ENCODE measurements at places on chromosomes 1 and 21.
A peak's percentile ranks its signal among the peaks of the same experiment; 100 is the strongest.

- no peak for DNase-seq
Measured at GRCh38 chr21:38042246-38042645, 126.0 kb upstream of the KCNJ6 start.

DNA sequence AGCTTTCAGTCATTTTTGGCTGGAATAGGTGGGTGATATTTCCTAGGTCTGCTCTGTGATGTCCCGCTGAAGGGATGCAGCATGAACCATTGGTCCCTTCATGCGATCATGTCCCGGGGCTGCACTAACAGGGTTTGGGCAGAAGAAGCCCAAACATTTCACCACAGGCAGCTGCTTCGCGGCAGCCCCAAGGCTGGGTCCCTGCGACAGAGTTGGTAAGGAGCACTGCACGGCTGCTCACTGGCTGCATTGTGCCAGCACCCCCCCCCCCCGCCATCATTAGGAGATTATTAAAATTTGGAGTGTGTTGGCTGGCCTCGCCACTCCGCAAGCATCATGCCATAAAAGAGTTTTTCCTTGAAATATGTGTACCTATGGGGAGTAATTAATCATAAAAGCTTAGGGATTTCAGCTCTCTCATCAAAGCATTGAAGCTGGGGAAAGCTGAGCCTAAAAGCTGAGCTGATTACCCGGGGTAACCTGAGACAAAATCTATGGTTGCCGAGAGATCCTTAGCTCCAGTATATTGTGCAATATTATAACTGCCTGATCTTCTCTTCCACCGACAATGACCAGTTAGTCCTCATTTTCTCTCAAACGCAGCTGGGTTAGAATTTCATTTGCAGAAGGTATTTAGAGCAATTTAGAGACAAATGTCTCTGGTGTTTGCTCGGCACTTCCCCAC lies 62.5 kb downstream of the PEX14 start:
- DNase-seq = no peak

GRCh38 chr1:2914702-2915101 lies 106.6 kb upstream of the ACTRT2 start:
- no peak for DNase-seq

- DNase-seq = no peak
Measured at GRCh38 chr1:5951846-5952410, 40.3 kb downstream of the NPHP4 start.

DNA sequence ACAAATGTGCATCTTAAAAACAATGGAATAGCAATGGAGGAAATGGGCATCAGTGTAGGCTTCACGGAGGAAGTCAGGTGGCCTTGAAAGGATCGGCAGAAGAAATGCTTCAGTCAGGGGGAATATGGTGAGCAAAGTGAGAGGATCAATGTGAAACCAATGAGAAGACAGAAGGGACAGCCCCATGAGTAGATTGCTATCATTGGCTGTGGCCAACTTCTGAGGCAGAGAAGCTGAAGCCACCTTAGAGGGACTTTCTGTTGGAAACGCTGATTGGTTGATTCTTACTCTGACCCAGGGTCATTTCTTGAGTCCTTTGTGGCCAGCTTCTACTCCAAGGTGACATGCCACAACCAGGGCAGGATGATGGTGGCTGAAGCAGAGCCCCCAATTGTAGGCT lies 130.7 kb upstream of the ZNF648 start:
- no peak for DNase-seq

DNA sequence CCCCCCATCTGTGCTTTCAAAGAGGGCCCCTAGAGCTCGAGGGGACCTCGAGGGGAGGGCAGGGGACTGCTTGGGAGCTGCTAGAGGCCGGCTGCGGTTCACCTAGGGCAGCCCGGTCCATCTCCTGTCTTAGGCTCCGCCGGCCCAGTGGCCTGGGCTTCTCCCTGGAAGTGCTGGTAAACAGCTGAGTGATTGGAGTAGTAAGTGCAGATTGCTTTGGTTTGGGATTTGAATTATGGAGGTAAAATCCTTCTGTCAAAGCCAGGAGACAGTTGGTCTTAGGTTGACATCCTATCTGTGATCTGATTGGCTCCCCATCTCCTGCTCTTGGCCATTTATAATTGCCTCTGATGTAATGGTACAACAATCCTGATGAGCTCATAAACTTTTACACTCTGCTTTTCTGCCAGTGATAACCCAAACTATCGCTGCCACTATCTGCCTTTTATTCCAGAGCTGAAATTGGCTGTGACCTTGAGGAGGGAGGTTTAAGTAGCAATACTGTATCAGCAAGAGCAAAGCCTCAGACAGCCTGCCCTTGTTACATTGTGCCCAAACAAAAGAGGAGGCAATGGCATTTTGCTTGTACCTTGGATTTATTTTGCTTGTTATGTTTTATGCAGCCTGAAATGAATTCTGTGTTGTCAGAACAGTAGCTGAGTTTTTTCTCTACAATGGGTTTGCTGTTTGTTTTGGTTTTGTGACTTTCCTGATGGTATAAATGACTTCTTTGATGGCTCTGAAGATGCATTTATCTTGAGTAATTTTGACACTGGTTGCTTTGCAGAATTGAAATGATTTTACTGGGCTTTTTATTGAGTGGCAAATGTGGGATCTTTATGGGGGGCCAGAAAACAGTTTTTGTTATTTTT lies 2.4 kb downstream of the ARID1A start:
- peak; percentile 91 for DNase-seq

- no peak for DNase-seq
Measured at GRCh38 chr1:61486783-61487536, 238.0 kb downstream of the TM2D1 start.

DNA sequence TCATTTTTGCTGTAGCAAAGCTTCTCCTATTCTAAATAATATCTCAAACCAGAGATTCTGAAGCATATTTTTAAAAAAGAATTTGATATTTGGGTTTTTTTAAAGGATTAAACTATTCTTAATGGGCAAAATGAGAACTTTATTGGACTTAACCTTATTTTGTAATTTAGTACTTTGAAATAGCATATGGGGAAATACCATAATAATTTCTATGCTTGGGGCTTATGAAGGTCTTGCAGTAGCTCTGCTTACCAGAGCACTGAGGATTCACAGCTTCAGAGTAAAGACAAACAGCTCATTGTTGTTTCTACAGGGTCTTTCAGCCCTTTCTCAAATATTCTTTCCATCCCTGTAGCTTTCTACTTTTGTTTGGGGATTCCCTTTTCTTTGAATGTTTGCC lies 111.2 kb upstream of the ZNF648 start:
- no peak for DNase-seq

DNA sequence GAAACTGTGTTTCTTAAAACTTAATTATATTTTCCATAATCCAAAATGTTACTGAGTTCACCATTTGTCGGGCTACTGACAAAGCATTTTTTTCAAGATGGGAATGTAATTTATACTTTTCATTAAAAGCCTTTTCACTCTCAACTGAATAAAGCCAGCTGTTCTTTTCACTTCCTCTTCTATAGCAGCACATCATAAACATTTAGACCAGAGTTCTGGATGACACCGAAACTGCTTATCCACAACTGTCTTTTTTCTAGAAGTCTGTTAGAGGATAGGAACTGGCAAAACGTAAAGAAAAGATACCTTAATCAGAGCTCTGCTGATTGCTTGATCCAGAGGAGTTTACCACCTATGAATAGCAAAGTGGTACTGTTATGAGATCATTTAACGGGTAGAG lies 594.7 kb downstream of the ADGRL2 start:
- no peak for DNase-seq

DNA sequence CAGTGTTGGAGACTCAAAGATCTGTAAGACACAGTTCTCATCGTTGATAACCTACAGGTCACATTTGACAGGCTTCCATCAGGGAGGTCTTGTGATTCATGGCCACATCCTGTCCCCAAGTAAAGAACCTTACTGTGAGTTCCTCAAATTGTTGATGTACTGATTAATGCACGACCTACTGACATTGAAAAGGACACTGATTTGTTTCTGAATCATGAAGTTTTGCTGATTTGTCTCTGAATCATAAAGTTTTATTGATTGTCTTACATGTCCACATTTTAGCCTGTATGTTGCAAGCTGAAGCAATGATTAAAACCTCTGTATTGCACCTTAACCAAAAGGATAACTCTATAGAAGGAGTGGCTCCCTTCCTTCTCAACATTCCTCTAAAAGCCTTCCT lies 476.3 kb upstream of the RUNX1 start:
- no peak for DNase-seq

GRCh38 chr1:112396653-112397471 lies 848 bp downstream of the CTTNBP2NL start:
- no peak for DNase-seq

DNA sequence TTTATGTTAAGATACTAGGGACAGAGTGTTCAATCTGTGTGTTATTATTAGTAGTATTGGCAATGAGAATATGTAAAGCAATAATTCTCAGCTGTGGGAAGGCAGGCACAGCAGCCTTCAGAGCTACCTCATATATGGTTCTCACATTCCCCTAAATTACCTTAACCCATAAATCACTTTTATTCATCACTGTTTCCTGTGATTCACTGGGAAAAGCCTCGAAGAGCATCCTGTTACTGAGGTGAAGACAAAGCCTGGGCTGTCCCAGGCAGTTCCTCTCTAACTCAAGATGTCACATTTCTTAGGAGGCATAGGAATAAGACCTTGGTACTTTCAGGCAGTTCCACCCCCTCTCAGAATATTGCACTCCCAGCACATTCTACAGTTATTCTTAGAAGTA lies 965.7 kb downstream of the NCAM2 start:
- no peak for DNase-seq

DNA sequence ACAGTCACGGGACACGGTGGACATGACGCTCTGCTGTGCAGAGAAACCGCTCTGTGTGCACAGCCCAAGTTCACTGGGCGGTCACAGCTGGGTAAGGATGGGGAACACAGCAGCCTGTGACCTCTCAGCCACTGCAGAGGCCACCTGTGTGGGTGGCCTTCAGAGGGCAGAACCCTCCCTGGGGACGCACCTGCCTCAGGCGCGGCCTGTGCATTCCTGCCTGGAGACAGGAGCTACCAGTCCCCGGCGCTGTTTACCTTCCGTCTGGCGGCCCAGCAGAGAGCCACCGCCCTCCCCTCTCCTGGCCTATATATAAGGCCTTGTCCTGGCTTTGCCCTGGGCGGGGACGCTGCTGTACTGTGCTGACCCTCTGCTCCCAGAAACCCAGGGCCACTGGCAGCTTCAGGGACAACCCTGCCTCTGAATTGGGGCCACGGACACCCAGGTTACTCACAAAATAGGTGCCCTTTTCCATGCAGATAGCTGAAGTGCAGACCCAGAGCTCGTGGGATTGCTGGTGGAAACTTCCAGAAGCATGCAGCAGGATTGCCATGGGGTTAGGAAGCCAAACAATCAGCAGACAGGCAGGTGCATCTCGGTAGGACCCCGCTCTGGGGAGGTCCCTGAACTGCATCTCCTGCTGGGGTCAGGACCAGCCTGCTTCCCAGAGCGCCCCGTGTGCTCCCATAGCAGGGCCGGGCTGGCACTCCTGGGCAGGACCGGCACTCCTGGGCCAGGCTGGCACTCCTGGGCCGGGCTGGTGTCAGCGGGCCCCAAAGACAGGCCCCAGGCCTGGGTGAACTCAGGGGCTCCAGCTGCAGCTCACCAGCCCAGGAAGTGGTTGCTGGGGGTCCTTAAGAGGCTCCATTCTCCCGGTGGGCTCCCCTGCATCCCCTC lies 83.6 kb downstream of the SIK1 start:
- no peak for DNase-seq

DNA sequence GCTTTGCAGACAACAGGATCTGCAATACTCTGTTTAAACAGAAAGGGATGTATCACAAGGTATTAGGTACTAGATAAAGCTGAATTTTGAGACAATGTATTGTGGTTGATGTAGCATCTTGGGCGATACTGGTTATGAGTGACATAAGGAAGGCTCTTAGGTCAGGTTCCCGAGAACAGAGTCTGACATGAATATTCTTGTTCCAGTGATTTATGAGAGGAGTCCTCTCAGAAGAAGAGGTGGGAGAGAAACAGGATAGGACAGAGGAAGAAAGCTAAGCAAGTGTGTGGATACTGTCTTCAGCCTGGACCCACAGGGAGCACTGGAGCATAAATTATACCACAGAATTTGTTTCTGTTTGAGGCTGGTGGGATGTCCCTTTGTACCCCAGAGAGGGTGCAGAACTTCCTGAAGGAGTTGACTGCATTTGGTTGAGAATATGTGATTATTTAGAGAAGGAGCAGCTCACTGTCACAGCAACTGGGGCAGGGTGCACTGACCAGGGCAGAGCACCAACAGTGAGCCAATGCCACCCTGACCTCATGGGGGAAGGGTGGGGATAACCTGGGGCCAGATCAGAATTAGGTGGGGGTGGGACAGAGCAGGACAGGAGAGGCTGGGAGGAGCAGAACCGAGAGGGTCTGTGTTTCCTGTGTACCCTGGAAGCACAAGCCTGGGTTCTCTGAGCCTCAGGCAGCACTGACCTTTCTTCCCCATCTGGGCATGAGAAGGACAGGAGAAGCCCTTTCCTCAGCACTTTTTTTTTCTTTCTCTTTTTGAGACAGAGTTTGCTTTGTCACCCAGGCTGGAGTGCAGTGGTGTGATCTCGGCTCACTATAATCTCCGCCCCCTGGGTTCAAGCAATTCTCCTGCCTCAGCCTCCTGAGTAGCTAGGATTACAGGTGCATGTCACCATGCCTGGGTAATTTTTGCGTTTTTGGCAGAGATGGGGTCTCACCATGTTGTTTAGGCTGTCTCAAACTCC lies 36.3 kb upstream of the SLC6A9 start:
- no peak for DNase-seq

GRCh38 chr1:158527190-158527815 lies 26.9 kb downstream of the OR6Y1 start:
- no peak for DNase-seq

DNA sequence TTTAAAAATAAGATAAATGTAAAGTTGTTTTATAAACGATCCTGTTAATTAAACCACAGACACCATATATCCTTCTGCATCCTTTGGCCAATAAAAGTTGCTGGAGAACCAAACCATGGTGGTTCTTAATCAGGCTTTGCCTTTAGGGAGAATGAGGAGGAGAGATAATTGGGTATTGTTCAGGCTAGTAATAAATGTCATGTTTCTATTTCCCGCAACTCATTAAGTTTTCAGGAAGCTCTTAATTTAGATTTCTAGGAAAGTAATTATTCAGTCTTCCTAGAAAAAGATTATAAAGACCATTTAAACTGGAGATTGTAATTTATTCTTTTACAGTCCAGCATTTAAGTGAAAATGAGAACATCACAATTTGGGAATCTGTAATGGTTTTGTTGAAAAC lies 34.5 kb downstream of the RAB4A start:
- no peak for DNase-seq

DNA sequence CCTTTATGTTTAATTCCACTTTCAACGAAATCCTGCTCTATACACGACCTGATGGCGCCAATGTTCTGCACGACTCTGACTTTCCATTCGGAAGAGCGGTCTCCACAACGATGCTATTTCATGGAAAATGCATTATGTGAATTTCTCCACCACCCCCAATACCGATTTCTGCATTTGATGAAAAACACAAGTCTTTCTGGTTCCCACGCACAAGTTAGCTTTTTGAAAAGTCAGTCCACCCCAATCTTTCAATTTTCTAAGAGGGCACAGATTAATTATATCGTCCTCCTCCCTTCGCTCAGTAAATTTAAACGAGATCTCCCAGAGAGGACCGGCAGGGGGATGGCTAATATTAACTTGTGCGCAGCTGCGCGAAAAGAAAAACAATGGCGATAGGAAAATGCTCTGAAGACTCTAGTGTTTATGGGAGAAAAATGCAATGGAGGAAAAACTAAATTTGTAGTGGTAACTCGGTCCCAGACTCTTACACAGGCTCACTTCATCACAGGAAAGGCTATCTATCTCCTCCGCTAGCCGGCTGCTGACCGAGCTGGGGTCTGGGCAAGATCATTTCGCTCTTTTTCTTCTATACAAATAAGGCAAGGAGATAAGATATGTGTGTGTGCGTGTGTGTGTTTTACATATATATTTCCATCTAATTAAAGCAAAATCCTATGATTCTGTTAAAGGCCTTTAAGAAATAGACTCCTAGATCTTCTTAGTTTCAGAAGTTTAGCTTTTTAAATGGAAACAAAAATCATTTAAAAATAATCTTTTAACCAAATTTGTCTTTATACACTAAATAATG lies 1.2 kb upstream of the LHX8 start:
- no peak for DNase-seq

All from NCI-H446 (cell line).